A549 treated with CpdA at 1 μM for 4 hours (cell line): ENCODE measurements at places on chromosomes 7 and 10. TPM values are rescaled to one million over a fixed set of nuclear protein-coding genes. Genes with fewer than 3 reads are reported as not detected.

Gene SPAG6
- total RNA-seq: not detected in 5 replicates

Gene AIFM2
- 30.3 to 37.0 TPM (median 36.3 TPM) in 5 replicates for total RNA-seq

Gene GPC2
- total RNA-seq: 0.24 to 1.4 TPM (median 0.67 TPM) in 5 replicates

Gene DEPP1
- 1.3 to 1.8 TPM (median 1.4 TPM) in 5 replicates for total RNA-seq

Gene ASB4
- total RNA-seq: 0.10 to 0.44 TPM (median 0.23 TPM) in 5 replicates

Gene CYP3A7
- total RNA-seq: not detected in 5 replicates

Gene SLC25A40
- total RNA-seq: 5.0 to 8.6 TPM (median 8.4 TPM) in 5 replicates

Gene GALNT17
- not detected in 5 replicates for total RNA-seq

Gene PALS2
- total RNA-seq: 19.6 to 27.5 TPM (median 20.5 TPM) in 5 replicates

Gene MCMBP
- total RNA-seq: 78.2 to 89.4 TPM (median 86.6 TPM) in 5 replicates

Gene LRRN3
- total RNA-seq: 0.06 to 0.17 TPM (median 0.07 TPM) in 5 replicates

Gene CNPY1
- total RNA-seq: not detected in 5 replicates

Gene ABCB4
- total RNA-seq: 0.03 to 0.17 TPM in 2 of 5 replicates, not detected in the others

Gene LLCFC1
- total RNA-seq: not detected in 5 replicates

Gene TFR2
- 2.6 to 3.4 TPM (median 2.9 TPM) in 5 replicates for total RNA-seq

Gene JAZF1
- 3.9 to 6.1 TPM (median 5.6 TPM) in 5 replicates for total RNA-seq

Gene CCDC172
- not detected in 5 replicates for total RNA-seq

Gene NYAP1
- 0.77 to 1.3 TPM (median 1.2 TPM) in 5 replicates for total RNA-seq

Gene CPA2
- total RNA-seq: 0.08 to 0.20 TPM (median 0.09 TPM) in 3 of 5 replicates, not detected in the others

Gene TMEM184A
- total RNA-seq: 8.7 to 14.5 TPM (median 14.0 TPM) in 5 replicates

Gene AKR1C8
- 0.19 to 0.31 TPM in 2 of 5 replicates, not detected in the others for total RNA-seq

Gene HOXA9
- 0.45 to 1.3 TPM (median 0.73 TPM) in 5 replicates for total RNA-seq

Gene AGR3
- not detected in 5 replicates for total RNA-seq

Gene MINPP1
- 25.4 to 29.3 TPM (median 26.7 TPM) in 5 replicates for total RNA-seq

Gene PDE6C
- not detected in 5 replicates for total RNA-seq

Gene CPXM2
- not detected in 5 replicates for total RNA-seq

Gene ANKRD2
- 2.5 to 4.8 TPM (median 4.0 TPM) in 5 replicates for total RNA-seq

Gene CHST15
- 8.2 to 9.1 TPM (median 8.8 TPM) in 5 replicates for total RNA-seq

Gene NHLRC2
- total RNA-seq: 5.6 to 7.0 TPM (median 6.5 TPM) in 5 replicates

Gene PRSS37
- total RNA-seq: not detected in 5 replicates

Gene MYH16
- 0.64 to 1.0 TPM (median 0.84 TPM) in 5 replicates for total RNA-seq

Gene PPP1R9A
- total RNA-seq: 3.3 to 5.0 TPM (median 4.0 TPM) in 5 replicates

Gene ITIH5
- total RNA-seq: 0.02 to 0.37 TPM (median 0.08 TPM) in 5 replicates

Gene KIF11
- total RNA-seq: 32.8 to 48.0 TPM (median 35.5 TPM) in 5 replicates

Gene SORCS3
- total RNA-seq: not detected in 5 replicates

Gene NUTM2A
- 0.07 to 0.16 TPM (median 0.10 TPM) in 4 of 5 replicates, not detected in the other for total RNA-seq

Gene KLF14
- 0.03 to 0.06 TPM (median 0.05 TPM) in 3 of 5 replicates, not detected in the others for total RNA-seq

Gene PPP1R17
- total RNA-seq: not detected in 5 replicates

Gene HACD1
- total RNA-seq: 36.3 to 63.0 TPM (median 57.3 TPM) in 5 replicates

Gene RAMP3
- not detected in 5 replicates for total RNA-seq

Gene PRRT4
- 0.34 to 0.63 TPM (median 0.41 TPM) in 5 replicates for total RNA-seq

Gene KCNH2
- 0.40 to 0.52 TPM (median 0.47 TPM) in 5 replicates for total RNA-seq

Gene SCIN
- total RNA-seq: 0.37 to 0.51 TPM (median 0.43 TPM) in 5 replicates

Gene NKX2-3
- total RNA-seq: 0.08 TPM in 1 of 5 replicates, not detected in the others

Gene LRIT1
- not detected in 5 replicates for total RNA-seq

Gene ADCYAP1R1
- 0.02 to 0.05 TPM (median 0.04 TPM) in 4 of 5 replicates, not detected in the other for total RNA-seq

Gene HOXA3
- total RNA-seq: 5.3 to 13.3 TPM (median 10.6 TPM) in 5 replicates

Gene TAS2R5
- 0.40 to 0.59 TPM (median 0.54 TPM) in 5 replicates for total RNA-seq

Gene SFRP5
- 1.2 to 3.0 TPM (median 2.4 TPM) in 5 replicates for total RNA-seq

Gene ANKRD7
- total RNA-seq: 0.14 to 0.21 TPM in 2 of 5 replicates, not detected in the others

Gene TMEM270
- 0.17 to 0.23 TPM (median 0.20 TPM) in 3 of 5 replicates, not detected in the others for total RNA-seq

Gene SOSTDC1
- total RNA-seq: not detected in 5 replicates

Gene SLC18A3
- 0.03 TPM in 1 of 5 replicates, not detected in the others for total RNA-seq
